ENCODE measurements at places on chromosomes 2 and 18. TPM values are rescaled to one million over a fixed set of nuclear protein-coding genes. Genes with fewer than 3 reads are reported as not detected.

Gene CXCR4
- 15.5 TPM for total RNA-seq

GRCh38 chr2:205128726-205129125 lies 553.6 kb upstream of the NRP2 start:
- H3K27ac ChIP-seq: no peak overlapping the region
- no peaks in the 10 kb centered on the region for H3K27me3 ChIP-seq
- no peak for DNase-seq

DNA sequence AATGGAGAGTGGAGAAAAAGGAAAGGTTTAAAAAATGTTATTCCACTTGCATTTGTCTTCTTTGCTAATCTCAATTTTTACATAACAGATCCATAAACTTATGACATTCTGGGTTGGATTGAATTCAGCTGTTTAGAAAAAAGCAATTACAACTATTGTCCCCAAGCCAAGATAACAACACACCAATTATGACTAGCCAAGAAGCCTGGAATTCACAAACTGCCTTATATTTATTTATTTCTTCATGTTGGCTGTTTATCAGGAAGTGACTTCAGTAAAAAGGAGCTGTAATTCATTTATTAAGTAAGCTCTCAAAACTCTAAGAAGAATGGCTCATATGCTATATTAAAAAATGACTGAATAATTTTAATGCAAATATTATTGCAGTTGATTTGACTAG lies 137.4 kb downstream of the CALCRL start:
- no peak overlapping the region for H3K27ac ChIP-seq
- H3K4me3 ChIP-seq: no peak overlapping the region
- no peak for DNase-seq
- H3K27me3 ChIP-seq: no peaks in the 10 kb centered on the region
- H3K36me3 ChIP-seq: no peaks in the 10 kb centered on the region
- H3K4me1 ChIP-seq: no peaks in the 10 kb centered on the region

Gene RAX
- total RNA-seq: not detected

DNA sequence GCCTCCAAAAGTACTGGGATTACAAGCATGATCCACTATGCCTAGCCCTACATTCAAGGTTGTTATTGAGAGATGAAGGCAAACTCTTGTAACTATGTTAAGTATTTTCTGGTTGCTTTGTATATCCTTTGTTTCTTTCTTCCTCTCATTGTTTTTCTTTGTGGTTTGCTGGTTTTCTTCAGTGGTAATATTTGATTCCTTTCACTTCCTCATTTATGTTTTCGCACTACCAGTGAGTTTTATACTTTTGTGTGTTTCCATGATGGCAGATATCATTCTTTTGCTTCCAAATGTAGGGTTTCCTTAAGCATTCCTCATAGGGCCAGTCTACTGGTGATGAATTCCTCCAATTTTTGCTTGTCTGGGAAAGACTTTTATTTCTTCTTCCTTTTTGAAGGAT lies 90.2 kb downstream of the NCK2 start:
- H3K4me3 ChIP-seq: no peak overlapping the region
- H3K4me1 ChIP-seq: peaks cover 3% of the 10 kb centered on the region
- no peaks in the 10 kb centered on the region for H3K36me3 ChIP-seq
- no peaks in the 10 kb centered on the region for H3K27me3 ChIP-seq
- no peak overlapping the region for H3K27ac ChIP-seq

GRCh38 chr2:86003967-86004366 lies 101.7 kb downstream of the POLR1A start:
- DNase-seq: no peak
- no peaks in the 10 kb centered on the region for H3K27me3 ChIP-seq
- peaks cover 17% of the 10 kb centered on the region for H3K4me1 ChIP-seq
- H3K4me3 ChIP-seq: no peak overlapping the region
- H3K27ac ChIP-seq: no peak overlapping the region

Gene MAIP1
- 11.7 TPM for total RNA-seq

- H3K27ac ChIP-seq: no peak overlapping the region
- H3K27me3 ChIP-seq: no peaks in the 10 kb centered on the region
- DNase-seq: no peak
- H3K36me3 ChIP-seq: no peaks in the 10 kb centered on the region
These were observed 15.8 kb downstream of the DYNAP start for GRCh38 chr18:54606835-54607212.

DNA sequence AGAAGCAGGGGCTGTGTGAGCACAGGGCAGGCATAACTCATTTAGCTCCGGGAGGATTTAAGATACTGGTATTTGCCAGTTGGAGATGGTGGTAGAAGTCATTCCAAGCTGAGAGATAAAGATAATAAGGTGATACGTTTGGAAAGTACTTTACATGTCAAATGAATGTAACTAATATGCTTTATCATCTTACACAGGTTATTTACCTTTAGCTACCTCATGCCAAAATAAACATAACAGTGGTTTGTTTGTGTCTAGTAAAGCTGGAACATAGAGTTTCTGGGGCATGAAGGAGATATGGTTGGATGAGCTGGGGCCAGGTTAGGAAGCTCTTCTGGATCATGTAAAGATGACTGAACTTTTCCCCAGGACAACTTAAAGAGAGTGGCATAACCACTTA lies 126.9 kb upstream of the PIK3C3 start:
- no peak overlapping the region for H3K27ac ChIP-seq
- no peak overlapping the region for H3K4me3 ChIP-seq
- no peaks in the 10 kb centered on the region for H3K27me3 ChIP-seq
- H3K4me1 ChIP-seq: no peaks in the 10 kb centered on the region
- no peaks in the 10 kb centered on the region for H3K36me3 ChIP-seq

DNA sequence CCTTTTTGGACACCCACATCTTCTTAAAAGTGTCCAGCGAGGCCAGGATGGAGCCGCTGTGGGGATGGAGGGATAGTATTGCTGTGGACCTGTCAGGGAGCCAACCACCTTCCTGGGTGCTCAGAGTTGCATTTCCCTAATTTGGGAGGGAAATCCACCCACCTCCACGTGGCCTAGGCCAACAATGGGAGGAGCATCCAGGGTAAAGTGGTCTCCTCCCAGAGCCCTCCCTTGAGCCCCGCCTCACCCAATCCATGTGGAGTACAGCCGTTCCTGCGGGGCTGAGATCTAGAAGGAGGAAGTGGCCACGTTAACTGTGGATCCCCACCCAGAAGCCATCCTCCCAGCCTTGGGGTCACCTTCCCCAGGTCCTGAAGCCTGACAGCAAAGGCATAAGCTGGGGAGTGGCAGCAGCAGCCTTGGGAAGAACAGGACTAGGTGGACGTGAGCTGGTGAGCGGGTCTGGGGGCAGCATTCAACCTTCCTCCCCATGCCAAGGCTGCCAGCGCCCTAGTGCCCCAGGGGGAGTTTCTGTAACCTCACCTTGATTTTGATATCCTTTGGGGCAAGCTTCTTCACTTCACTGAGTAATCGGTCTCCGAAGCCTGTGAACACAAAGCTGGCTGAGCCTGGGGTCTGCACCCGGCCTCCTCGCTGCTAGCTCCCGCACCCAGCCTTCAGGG lies 6.8 kb downstream of the ACTR1B start:
- H3K27me3 ChIP-seq: no peaks in the 10 kb centered on the region
- no peak overlapping the region for H3K27ac ChIP-seq
- no peak overlapping the region for H3K4me3 ChIP-seq
- H3K4me1 ChIP-seq: peaks cover 13% of the 10 kb centered on the region
- peaks cover 38% of the 10 kb centered on the region for H3K36me3 ChIP-seq

GRCh38 chr2:236366049-236366387 lies 101.8 kb upstream of the ASB18 start:
- no peak for DNase-seq
- no peaks in the 10 kb centered on the region for H3K36me3 ChIP-seq
- no peak overlapping the region for H3K27ac ChIP-seq
- H3K4me3 ChIP-seq: no peak overlapping the region
- H3K4me1 ChIP-seq: no peaks in the 10 kb centered on the region

GRCh38 chr2:8518979-8519668 lies 162.7 kb upstream of the ID2 start:
- H3K4me3 ChIP-seq: no peak overlapping the region
- no peaks in the 10 kb centered on the region for H3K36me3 ChIP-seq
- no peaks in the 10 kb centered on the region for H3K4me1 ChIP-seq
- no peak for DNase-seq
- no peak overlapping the region for H3K27ac ChIP-seq

DNA sequence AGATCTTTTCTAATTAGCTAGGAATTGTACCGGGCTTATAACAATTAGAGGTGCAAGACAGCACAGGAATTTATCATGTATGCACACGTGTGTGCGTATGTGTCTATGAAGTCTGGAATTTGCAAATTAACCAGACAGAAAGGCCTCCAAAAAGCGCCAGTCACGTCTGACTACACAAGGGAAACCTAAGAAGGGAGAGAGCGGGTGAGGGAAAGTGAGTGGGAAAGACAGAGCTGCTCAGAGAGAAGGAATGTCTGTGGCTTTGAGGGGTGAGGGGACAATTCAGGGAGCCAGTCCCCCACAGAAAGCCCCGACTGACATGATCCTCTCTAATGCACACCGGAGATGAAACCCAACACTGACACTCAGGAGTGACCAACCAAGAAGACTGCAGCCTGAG lies 197.7 kb upstream of the SH3BP4 start:
- H3K36me3 ChIP-seq: no peaks in the 10 kb centered on the region
- no peak for DNase-seq
- peak overlapping the region; percentile 31 for H3K4me3 ChIP-seq

GRCh38 chr2:164881524-164881923 lies 39.9 kb upstream of the COBLL1 start:
- H3K27me3 ChIP-seq: no peaks in the 10 kb centered on the region
- H3K4me1 ChIP-seq: no peaks in the 10 kb centered on the region
- no peak overlapping the region for H3K27ac ChIP-seq
- DNase-seq: no peak
- H3K4me3 ChIP-seq: no peak overlapping the region

- H3K4me1 ChIP-seq: no peaks in the 10 kb centered on the region
- no peak overlapping the region for H3K4me3 ChIP-seq
- no peak overlapping the region for H3K27ac ChIP-seq
- no peaks in the 10 kb centered on the region for H3K36me3 ChIP-seq
- H3K27me3 ChIP-seq: no peaks in the 10 kb centered on the region
These were observed 415.9 kb downstream of the SLC4A3 start for GRCh38 chr2:220043155-220043989.

- DNase-seq: no peak
- H3K4me3 ChIP-seq: no peak overlapping the region
- no peaks in the 10 kb centered on the region for H3K27me3 ChIP-seq
- peaks cover 11% of the 10 kb centered on the region for H3K36me3 ChIP-seq
- H3K4me1 ChIP-seq: peaks cover 27% of the 10 kb centered on the region
- H3K27ac ChIP-seq: peak overlapping the region; percentile 11
These were observed 292.5 kb downstream of the TNS1 start for GRCh38 chr2:217710211-217710765.

Measured in ascending aorta (tissue), 2 donors.